ENCODE measurements at places on chromosomes 6 and 20.

- no peak for DNase-seq
These were observed 738.4 kb downstream of the DHX35 start for GRCh38 chr20:39700528-39700927.

DNA sequence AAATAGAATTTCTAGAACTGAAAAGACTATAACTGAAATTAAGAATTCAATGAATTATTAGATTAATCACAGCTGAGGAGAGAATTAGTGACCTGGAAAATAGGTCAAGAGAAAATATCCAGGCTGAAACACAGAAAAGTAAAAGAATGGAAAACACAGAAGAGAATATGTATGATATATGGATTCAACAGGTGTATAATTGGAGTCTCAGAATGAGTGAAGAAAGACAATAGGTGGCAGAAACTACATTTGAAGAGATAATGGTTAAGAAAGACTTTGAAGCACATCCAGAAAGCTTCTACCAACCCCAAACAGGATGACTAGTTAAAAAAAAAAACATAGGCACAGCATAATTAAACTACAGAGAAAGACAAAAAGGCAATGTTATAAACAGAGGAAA is 196.2 kb upstream of the ASCC3 start:
- no peak for DNase-seq

GRCh38 chr6:108904741-108905140 is 56.5 kb downstream of the ARMC2 start:
- DNase-seq, result no peak

GRCh38 chr6:105803442-105803841 is 282.7 kb upstream of the PRDM1 start:
- DNase-seq, result peak; percentile 87

Data from fibroblast of skin of right biceps (primary cell).